CD4-positive, alpha-beta T cell treated with Interleukin-6 at 100 ng/mL for 8 hours (primary cell): ENCODE measurements at places on chromosomes 11 and 22.

- peak; percentile 1 for DNase-seq
These were observed 46.3 kb downstream of the PIK3C2A start for GRCh38 chr11:17161515-17161914.

DNA sequence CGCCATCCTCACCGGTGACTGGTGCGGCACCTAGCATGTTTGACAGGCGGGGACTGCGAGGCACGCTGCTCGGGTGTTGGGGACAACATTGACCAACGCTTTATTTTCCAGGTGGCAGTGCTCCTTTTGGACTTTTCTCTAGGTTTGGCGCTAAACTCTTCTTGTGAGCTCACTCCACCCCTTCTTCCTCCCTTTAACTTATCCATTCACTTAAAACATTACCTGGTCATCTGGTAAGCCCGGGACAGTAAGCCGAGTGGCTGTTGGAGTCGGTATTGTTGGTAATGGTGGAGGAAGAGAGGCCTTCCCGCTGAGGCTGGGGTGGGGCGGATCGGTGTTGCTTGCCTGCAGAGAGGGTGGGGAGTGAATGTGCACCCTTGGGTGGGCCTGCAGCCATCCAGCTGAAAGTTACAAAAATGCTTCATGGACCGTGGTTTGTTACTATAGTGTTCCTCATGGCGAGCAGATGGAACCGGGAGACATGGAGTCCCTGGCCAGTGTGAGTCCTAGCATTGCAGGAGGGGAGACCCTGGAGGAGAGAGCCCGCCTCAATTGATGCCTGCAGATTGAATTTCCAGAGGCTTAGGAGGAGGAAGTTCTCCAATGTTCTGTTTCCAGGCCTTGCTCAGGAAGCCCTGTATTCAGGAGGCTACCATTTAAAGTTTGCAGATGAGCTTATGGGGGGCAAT is 1.1 kb downstream of the NEAT1 start:
- peak; percentile 45 for DNase-seq

DNA sequence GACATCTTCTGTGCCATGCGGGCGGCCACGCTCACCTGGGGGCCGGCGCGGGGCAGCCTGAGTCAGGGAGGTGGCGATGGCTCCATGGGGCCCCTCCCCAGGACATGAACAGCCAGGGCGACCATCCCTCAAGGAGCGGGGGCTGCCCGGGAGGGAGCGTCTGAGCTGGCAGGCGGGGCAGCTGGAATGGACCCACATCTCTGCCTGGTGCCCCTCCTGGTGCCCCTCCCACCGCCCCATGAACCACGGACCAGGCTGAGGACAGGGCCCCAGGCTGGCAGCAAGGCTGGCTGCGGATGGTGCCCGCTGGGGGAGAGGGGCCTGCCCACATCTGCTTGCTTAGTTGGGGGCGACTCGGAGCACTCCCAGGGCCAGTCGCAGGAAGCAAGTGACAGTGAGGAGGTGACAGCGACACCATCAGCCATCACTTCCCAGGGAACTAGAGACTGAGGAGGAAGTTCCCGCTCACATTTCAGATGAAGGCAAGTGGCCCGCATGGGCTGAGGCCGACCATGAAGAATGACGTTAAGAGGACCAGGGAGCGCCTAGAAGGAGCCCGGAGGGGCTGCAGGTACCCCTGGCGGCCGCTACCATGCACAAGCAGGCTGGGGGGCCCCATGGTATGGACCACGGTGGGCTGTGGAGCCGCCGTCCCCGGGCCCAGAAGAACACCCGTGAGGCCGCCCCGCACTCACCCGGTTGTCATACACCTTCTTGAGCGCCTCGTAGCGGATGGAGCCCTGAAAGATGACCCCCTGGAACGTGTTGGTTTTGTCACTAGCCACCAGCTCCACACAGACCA is 37.3 kb downstream of the KIAA0930 start:
- no peak for DNase-seq

DNA sequence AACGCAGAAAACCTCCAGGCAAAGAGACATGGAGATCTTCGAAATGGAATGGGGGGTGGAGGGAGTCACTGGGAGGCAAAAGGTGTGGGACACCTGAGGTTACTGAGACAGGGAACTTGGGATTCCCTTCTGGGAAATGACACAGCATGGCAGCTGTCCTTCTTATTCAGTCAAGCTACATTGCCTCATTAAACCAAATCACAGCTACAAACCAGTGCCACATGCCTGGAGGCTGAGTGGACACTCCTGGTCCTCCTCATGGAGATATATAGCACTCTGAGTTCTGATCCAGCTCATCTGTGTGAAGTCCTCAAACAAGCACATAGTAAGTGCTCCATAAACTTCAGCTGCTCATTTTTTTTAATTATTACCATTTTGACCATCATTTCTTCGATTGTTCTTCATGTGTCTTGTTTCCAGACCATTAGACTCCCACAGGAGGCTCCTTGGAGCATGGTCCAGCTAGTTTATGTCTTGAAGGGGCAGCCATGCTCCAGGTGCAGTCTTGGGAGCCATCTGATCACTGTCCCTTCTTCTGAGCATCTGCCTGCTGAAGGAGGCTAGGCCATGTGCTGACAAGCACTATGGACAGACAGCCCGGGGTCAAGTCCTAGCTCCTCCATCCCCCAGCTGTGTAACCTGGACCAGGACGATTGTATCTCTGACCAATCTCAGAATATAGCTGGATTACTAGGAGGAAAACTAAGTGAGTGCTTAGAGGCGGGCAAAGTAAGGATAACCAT is 9.7 kb upstream of the FXYD2 start:
- no peak for DNase-seq

- no peak for DNase-seq
These were observed 252.9 kb downstream of the ETS1 start for GRCh38 chr11:128334311-128335044.

GRCh38 chr11:75652936-75653335 is 15.9 kb downstream of the MAP6 start:
- no peak for DNase-seq

DNA sequence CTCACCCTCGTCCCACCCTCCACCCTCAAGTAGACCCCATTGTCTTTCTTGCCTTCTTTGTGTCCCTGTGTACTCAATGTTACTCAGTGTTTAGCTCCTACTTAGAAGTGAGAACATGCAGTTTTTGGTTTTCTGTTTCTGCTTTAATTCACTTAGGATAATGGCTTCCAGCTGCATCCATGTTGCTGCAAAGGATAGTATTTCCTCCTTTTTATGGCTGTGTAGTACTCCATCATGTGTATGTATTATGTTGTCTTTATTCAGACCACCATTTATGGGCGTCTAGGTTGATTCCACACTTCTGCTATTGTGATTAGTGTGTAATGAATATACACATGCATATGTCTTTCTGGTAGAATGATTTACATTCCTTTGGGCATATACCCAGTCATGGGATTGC is 73.6 kb downstream of the SIK2 start:
- DNase-seq = no peak

- no peak for DNase-seq
These were observed 558.7 kb downstream of the INSC start for GRCh38 chr11:15673408-15673831.

DNA sequence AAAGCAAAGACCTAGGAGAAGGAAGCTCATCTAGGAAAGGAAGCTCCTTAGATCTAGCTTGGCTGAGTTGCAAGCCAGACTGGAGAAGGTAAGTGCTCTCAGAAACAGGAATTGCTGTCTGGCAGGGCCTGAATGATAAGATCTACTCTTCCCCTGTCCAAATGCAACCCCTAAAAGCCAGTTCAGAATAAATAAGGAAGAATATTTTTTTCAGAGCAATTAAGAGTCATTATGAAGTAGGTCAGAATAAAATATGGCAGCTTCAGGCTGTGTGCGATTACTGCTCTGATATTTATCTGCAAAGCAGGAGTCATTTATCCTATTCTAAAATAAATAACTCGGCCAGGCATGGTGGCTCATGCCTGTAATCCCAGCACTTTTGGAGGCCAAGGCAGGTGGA is 82.1 kb downstream of the PIWIL4 start:
- no peak for DNase-seq

- no peak for DNase-seq
These were observed 9.5 kb downstream of the APOL3 start for GRCh38 chr22:36151006-36151595.

GRCh38 chr11:123000721-123001120 is 19.1 kb upstream of the BSX start:
- no peak for DNase-seq

- no peak for DNase-seq
These were observed 93.4 kb downstream of the NTM start for GRCh38 chr11:131463649-131464425.

GRCh38 chr11:30006876-30007275 is 10.0 kb downstream of the KCNA4 start:
- no peak for DNase-seq

DNA sequence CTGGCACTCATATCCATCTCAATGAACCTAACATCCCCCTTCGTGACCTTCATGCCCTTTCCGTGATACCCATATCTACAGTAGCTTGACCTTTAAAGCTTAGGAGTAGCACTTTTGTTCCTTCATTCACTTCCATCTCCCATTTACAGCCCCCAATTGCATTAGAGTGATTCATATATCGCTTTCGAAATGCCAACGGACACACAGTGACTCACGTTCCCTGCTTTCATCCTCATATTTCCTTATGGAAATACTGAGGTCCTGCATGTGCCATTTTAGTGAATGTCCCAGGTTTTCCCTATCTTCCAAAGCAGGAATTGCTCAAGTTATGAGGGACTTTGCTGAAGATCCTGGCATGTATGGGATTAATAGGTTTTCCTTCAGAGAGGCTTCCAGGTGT is 44.3 kb upstream of the CEP126 start:
- no peak for DNase-seq

DNA sequence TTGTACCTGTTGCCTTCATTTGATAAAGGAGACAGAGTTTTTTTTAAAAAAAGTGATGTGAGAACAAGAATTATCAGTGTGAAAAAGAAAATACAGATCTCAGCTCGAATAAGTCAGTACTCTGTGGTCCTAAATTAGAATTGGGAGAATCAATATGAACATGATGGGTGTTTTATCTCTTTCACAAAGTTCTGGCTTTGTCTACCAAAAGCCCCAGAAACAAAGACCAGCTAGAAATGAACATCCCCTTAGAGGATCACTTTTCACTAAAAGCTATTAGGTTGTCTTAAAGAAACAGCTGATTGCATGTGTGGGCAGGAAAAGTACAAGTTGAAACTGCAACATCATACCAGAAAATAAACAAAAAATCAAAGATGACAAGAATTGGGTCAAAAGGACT is 8.4 kb upstream of the ST14 start:
- no peak for DNase-seq

DNA sequence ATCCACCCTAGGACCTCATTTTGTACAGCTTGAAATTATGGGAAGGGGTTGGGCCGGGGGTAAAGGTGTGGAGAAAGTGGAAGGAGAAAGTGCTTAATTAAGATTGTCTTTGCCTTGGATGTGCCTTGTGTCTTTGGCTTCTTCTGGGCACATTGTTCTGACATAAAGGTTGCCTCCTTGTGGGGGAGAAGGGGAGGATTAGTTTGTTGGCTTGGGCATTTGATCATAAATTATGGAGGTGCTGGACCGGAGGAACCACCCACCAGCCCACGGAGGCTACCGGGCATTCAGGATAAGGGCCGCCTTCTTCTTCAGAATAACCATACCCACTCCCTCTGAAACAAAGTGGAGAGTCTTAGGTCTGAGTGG is 1.3 kb downstream of the PAFAH1B2 start:
- no peak for DNase-seq
